ENCODE measurements at places on chromosomes 5 and 9.

DNA sequence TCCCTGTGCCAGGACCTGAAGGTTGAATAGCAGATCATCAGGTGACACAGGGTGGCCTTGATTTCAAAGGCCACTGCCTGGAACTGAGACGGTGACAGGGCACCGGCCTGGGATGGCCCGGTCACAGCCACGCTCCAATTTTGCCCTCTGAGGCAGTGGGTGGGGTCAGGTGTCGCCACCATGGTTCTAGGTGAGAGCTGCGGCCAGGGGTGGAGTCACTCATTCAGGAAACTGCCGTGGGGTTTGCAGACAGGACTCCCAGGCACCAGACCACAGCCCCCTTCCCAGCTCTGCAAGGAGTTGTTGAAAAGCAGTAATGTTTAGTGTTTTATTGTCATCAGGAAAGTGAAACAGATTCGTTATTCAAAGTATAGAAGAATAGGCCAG lies 17.3 kb upstream of the RNU6ATAC start:
- DNase-seq = no peak

- DNase-seq = no peak
Observed at GRCh38 chr5:110255194-110255593, 471.3 kb downstream of the TMEM232 start.

- DNase-seq = peak; percentile 73
Observed at GRCh38 chr9:134381671-134382516, 55.6 kb downstream of the RXRA start.

DNA sequence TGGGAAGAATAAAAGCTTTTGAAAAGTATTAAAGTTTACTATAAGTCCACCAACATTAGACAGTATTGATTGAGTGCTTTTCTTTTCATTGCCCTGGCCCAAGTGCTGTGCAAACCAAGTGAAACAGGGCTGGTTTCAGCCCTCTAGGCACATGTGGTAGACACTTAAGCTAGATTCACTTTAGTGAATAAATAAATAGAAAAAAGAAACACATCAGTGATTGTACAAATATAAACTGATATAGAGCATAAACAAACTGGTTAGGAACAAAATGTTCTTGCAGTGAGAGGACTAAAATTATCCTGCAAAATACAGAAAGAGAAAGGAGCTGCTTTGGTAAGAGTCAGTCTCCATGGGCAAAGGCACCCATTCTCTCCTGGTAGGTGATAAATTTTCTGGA lies 29.7 kb downstream of the ACTBL2 start:
- no peak for DNase-seq

Data from psoas muscle (tissue), 8 donors.